ENCODE measurements at places on chromosomes 1 and 21. TPM values are rescaled to one million over a fixed set of nuclear protein-coding genes. Genes with fewer than 3 reads are reported as not detected.

The LGALS8 gene
- 103 TPM for total RNA-seq

The DCST2 gene
- 0.07 TPM for total RNA-seq

The SPRR3 gene
- not detected for total RNA-seq

The RCOR3 gene
- total RNA-seq = 20.6 TPM

The FCGR3B gene
- total RNA-seq = not detected
